CD4-positive, alpha-beta T cell treated with Interleukin-15 for 1 hour (primary cell): ENCODE measurements at places on chromosomes 5 and 9.

GRCh38 chr9:92723299-92723625 lies 41.4 kb downstream of the BICD2 start:
- no peak for DNase-seq

DNA sequence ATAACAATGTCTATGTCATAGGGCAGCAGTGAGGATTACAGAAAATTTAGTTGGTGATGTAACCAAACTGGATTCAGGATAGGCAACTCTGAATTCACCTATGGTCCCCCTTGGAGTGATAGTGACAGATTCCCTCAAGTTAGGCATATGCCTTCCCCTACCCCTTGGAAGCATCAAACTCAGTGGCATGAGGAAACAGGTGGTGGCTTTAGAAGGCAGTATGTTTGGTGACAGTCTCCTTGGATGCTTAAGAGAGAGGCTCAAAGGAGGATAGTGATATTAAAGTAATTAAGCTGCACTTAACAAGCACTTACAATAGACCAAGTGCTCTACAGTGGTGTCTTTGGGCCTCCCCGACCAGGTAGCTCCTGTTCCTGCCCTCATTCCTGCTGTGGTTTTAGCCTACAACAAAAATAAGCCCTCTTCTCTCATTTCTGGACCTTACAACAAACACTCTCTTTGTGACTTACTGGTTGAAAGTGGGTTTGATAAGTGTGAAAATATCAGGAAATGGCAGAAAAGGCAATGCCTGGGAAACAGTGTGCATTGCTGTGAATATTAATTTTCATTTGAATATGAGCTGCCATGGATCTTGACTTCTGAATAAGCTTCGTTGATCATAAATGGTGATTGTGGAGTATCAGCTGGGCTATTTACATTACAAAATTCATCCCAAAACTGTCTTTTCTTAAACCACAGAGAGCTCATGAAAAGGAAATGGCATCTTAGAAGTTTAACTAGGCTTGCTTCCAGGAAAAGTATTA lies 29.2 kb downstream of the NR4A3 start:
- no peak for DNase-seq

DNA sequence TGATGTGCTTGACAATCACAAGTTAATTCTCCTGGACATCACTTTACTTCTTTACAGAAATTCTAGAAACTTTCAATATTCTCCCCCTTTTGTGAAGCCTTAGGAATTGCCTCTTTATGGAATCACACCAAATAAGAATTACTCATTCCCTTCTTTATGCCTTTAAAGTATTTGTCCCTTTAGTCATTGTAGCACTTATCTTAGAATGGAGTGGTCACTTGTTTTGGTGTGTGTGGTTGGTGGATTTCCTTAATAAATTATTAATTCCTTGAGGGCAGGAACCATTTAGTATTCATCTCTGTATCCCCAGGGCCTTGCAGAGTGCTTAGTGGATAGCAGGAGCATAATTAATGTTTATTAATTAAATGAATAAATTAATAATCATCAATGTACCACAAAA lies 307.0 kb downstream of the ARRDC3 start:
- no peak for DNase-seq

- no peak for DNase-seq
These were observed 60.8 kb upstream of the PHYKPL start for GRCh38 chr5:178293400-178293799.

DNA sequence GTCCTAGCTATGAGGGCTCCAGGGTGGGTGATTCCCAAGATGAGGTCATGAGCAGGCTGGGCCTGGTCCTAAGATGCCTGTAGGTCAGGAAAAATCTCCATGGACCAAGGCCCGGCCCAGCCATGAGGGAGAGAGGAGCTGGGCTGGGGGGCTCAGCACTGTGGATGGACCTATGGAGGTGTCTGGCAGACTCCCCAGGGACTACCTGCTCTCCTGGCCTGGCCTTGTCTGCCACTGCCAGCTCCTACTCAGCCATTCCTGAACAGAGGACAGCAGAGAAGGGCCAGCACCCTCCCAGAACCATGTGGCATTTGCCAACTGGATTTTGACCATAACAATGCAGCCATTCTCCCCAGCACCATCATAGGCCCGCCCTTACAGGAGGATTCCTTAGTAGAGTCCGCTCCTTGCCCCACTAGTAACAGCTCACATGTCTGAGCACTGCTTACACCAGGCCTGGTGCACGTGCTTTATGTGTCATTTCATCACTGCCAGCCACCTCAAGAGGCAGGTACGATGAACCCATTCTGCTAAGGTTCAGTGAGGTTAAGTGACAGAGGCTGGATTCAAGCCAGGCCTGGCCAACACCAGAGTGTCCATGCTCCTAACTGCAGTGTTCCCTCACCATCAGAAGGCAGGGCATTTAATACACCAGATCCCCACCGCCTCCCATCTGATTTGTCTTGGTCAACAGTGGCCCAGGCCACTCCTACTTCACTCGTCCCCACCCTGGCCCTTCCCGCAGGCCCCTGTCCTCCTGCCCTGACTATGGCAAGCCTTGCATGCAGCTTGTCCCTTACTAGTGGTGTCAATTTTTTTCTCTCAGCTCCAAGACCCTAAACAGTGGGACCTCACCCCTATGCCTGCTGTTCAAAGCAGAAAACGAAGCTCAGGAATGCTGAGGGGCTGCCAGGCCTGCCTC lies 669 bp downstream of the IL13 start:
- DNase-seq, result no peak

- no peak for DNase-seq
These were observed 222.4 kb downstream of the FBN2 start for GRCh38 chr5:128315671-128316070.

GRCh38 chr5:57037355-57037754 lies 85.4 kb upstream of the MIER3 start:
- DNase-seq, result no peak

DNA sequence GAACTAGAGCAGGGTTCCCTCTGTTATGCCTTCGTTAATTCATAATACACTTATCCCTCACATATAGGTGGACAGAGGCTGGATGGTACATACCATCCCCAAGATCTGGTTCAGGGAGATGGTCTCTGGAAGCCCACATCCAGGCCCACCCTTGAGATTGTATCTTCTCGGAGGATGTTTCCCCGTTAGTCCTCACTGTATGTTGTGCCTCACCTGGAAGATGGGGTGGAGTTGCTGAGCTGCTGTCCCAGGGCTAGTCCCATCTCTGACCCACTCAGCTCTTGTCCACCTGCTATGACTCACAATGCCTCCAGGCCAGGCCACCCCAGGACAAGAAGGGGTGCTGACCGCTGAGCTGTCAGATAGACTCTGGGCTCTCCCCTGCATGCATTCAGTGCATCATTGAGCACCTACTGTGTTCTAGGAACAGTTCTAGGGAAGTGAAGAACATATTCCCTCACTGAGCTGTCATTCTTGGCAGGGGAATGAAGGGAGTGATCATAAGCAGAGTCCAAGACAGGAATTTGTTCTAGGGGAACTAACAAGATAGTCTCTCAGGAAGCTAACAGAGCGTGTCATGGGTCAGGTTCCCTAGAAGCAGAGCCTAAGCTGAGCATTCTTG lies at the start of gene CBY3:
CBY3 (minus strand) TSS at position 255 of the 622 bp plus-strand sequence; CDS start at position 139, 116 bp downstream.
- no peak for DNase-seq
